ENCODE measurements at places on chromosomes 7 and 10. TPM values are rescaled to one million over a fixed set of nuclear protein-coding genes. Genes with fewer than 3 reads are reported as not detected.

DNA sequence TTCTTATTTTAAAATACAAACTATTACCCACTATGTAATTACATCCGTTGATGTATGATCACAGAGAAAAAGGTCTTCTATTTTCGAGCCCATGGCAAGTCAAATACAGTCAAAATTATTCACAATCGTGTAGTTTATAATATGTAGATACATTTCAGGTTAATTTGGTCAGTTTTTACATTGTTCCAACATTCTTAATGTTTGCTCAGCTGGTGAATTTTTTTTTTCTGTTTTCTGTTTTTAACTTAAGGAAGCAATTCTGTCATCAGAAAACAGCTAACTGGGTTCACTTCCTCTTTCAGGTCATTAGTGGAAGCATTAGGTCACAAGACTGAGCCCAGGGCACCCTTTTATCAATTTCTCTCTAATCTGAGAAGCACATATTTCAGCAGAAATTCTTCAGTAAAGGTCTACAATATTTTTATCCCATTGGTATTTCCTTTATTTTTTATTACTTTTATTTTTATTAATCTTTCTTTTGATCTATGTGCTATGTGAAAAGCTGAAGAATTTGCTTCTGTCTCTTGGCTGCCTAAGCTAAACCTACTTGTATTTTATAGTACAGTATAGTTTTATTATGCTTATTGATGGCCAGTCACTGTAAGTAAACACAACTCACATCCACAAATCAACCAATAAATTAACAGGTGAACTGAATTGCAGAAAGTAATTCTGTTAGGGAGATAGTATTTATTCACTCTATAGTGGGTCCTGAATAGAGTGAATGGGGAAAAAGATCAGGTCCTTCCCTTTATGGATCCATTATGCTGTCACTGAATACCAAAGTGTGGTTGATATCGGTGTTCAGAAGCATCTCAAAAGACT, 84.6 kb downstream of the ICA1 start:
- DNase-seq = no peak

GATAD1 gene
- 91.2 TPM for total RNA-seq

GRCh38 chr10:70858759-70859158, 29.6 kb downstream of the PCBD1 start:
- DNase-seq = no peak

DNA sequence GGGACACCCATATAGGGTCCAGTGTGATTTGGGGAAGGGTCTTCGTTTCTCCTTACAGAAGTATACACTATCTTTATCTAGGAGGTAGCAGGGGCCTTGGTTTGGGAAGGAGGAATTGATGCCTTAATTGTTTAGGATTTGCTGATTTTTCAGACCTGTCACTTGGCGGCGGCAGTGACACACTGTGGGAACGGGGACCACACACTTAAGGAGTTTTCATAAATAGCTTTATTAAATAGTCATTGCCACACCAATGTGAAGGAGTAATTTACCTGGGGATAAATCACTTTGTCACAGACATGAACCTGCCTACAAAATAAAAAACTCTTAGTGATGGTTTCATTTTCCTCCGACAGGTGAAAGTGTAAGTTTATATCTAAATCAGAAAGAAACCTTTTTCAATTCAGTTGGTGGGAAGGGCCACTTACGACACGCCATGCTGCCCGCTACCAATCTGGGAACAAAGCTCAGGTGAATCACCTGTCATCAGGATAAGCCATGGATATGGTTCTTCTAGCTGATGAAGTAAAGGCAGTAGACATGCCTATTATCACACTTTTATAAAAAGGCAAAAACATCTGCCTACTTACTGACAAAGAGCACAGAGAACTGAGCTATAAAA, 12.3 kb upstream of the ENO4 start:
- DNase-seq = no peak

TMEM225B gene
- total RNA-seq = 1.2 TPM
